Activated naive CD8-positive, alpha-beta T cell treated with anti-CD3 and anti-CD28 coated beads for 36 hours (primary cell): ENCODE measurements at places on chromosomes 3 and 15. TPM values are rescaled to one million over a fixed set of nuclear protein-coding genes. Genes with fewer than 3 reads are reported as not detected.

- H3K4me3 ChIP-seq: no peak overlapping the region
- no peaks in the 10 kb centered on the region for H3K36me3 ChIP-seq
- no peaks in the 10 kb centered on the region for H3K27me3 ChIP-seq
- H3K27ac ChIP-seq: no peak overlapping the region
- no peak for DNase-seq
- H3K4me1 ChIP-seq: no peaks in the 10 kb centered on the region
Observed at GRCh38 chr3:74282202-74282601, 332.3 kb downstream of the CNTN3 start.

The COL8A1 gene
- not detected for total RNA-seq

The WNT7A gene
- total RNA-seq: not detected

DNA sequence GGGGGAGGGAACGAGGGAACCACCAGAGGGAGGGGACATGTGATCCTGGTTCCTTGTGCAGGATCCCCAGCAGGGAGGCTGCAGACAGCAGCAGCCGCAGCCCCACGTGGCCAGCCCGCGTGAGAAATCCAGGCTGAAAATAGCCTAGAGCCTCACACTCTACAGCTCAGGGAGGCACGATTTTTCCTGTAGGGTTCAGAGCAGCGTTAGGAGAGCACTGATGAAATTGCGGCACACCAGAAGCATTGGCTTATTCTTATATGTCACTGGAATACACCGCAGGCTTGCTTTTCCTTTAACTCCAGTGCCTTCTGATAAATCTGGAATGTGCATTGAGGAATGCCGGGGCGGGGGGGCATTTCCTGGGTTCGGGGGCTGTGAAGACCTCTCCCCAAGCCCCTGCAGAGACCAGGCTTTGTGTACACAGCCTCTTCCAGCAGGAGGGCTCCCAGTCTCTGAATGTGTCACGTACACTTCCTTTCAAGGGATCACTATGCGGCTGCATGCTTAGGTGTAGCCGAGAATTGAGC lies 193.0 kb downstream of the ATP10A start:
- DNase-seq: no peak
- no peak overlapping the region for H3K27ac ChIP-seq
- peaks cover 47% of the 10 kb centered on the region for H3K27me3 ChIP-seq
- no peak overlapping the region for H3K4me3 ChIP-seq
